ENCODE measurements at places on chromosomes 13 and 19.
A peak's percentile ranks its signal among the peaks of the same experiment; 100 is the strongest.

- no peak for DNase-seq
Observed at GRCh38 chr13:82681535-82681934, 1200.7 kb downstream of the SLITRK1 start.

DNA sequence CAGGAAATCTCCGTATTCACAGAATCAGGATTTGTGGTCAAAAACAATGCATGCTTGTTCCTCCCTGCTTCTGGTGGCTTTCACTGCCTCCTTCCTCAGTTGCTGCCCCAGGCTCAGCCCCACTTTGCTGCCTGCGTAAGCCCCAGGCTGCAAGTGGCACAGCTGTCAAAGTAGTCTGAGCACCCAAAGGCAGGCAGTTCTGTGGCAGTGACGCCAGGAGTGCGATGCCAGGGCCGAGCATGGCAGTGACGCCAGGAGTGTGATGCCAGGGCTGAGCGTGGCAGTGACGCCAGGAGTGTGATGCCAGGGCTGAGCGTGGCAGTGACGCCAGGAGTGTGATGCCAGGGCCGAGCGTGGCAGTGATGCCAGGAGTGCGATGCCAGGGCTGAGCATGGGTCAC, 77.3 kb upstream of the GPR183 start:
- no peak for DNase-seq

DNA sequence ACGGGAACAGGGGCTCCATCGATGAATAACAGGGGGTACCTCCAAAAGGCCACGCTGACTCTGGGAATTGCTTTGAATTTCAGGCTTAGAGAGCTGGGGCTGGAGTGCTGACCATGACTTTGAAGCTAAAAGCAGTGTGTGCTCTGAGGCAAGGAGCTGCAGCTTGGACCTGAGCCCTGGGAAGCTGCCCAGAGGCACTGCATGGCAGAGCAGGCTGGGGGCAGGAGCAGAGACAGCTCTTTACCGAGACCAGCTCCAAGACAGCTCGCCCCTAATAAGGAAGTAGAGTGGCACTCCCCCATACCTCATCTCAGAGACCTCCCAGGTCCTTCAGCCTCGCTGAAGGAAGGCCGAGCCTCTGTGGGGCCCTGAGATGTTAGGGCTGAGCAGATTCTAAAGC, 200.2 kb downstream of the COL4A1 start:
- no peak for DNase-seq

- no peak for DNase-seq
Observed at GRCh38 chr19:19026299-19026971, 6.9 kb downstream of the SUGP2 start.

DNA sequence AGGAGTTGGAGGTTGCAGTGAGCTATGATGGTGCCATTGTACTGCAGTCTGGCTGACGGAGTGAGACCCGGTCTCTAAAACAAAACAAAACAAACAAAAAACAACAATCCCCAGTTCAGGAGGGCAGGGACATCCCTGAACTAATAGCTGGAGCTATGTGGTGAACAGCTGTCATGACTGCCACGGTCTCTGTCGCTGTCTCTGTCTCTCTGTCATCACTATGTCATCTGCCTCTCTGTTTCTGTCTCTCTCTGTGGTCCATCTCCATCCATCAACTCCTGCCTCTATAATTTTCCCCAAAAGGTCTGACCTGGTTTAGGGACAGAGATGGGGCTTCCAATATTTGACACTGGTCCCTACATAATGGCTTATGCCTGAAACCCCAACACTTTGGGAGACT, 7.4 kb downstream of the ITPKC start:
- DNase-seq, result no peak

- DNase-seq, result no peak
Observed at GRCh38 chr13:113585896-113586295, 1.3 kb downstream of the TFDP1 start.

DNA sequence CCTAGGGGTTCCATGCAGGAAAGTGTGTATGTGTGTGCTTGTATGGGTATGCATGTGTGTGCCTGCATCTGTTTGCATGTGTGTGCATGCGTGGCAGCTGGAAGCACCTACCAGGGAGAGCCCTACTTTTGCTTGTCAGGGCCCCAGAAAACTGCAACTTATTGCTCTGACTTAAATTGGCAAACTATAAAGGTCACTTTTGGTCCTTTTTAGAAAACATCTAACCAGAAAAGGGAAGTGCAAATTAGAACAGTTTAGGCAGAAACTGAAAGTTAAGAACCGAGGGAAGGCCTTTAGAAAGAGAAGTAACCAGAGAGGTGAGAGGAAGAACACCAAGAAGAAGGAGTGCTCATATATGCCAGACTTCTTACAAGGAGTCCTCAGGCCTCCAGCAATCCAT, 32.5 kb downstream of the DLEU7 start:
- DNase-seq, result no peak

- DNase-seq, result no peak
Observed at GRCh38 chr19:55677572-55678028, 2.6 kb downstream of the EPN1 start.

- no peak for DNase-seq
Observed at GRCh38 chr13:64127856-64128255, 2712.2 kb upstream of the PCDH20 start.

DNA sequence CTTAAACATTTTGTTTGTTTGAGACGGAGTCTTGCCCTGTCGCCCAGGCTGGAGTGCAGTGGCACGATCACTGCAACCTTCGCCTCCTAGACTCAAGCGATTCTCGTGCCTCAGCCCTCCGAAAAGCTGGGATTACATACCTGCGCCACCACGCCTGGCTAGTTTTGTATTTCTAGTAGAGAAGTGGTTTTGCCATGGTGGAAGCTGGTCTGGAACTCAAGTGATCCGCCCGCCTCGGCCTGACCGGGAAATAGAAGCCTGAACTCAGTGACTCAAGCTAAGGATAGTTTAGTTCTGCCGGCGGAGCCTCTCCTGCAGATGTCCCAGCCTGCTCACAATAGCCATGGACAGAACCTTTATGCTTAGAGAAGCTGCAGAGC, 53.0 kb upstream of the ZNF254 start:
- no peak for DNase-seq

DNA sequence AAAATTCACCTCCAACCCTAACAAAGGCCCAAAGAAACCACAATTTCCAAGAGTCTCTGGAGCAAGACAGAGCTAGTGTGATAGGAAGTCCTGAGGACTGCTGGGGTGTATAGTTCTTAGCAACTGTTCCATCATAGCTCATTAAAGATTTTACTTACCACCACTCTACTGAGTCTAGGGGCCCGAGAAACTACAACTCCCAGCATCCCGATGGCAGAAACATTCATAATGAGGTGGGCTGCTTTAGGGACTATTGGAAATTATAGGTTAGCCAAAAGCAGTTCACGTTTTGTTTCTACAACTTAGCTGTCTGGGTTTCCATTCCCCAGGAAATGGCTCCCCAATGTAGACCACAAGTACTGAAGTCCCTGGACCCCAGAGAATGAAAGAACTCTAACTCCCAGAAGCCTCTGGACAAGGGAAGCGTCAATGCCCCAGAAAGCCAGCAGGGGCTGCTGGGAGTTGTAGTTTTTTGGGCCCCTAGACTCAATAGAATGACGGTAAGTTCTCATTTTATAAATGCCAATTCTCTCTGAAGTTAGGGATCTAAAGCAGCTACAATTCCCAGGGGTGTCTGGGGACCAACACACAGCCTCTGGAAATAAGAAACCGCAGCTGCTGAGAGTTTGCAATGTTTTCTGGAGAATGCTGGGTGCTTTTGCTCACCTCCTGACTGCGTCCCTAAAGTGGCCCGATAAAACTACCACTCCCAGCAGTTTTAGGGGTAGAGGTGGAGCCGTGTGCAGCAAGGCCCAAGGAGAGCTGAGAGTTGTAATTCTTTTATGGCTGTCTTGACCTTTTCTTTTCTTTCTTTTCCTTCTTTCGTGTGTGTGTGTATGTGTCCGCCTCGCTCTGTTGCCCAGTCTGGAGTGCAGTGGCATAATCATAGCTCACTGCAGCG, 11.1 kb downstream of the FTL start:
- DNase-seq, result no peak

GRCh38 chr13:43305416-43305815, 282.0 kb downstream of the DNAJC15 start:
- DNase-seq, result no peak

GRCh38 chr13:103157434-103158145, 91.4 kb upstream of the SLC10A2 start:
- no peak for DNase-seq

DNA sequence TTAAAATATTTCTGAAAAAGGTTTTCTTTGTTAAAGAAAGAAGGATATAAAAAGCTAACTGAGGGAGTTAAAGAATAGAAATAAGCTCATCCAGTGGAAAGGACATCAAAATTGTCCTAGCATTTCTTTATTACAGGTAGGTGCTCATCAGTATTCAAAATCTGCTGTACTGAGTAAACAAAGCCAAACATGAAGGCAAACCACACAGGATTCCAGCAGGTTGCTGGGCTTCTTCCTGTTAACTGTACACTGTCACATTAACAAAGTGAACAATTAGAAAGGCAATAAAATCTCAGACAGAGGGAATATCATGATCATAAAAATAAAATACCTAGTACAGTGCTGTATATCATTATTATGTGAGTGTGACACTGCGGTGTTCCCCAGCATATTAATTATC, 1541.0 kb downstream of the SLITRK5 start:
- DNase-seq, result no peak

DNA sequence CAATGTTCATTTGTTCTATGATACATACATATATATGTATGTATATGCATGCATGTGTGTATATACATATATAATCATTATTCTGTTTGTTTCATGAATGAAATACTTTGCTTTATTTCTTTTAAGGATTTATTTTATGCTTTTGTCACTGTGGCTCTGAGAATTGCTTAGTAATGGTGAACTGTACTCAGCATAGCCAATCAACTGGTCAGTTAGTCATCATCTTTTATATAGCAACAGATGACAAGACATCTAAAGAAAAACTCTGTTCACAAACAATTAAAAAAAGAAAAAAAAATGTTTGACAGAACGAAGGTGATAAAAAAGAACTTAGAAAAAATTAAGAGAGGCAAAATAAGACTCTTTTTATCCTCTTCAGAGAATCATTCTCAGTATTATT, 1440.3 kb downstream of the PCDH9 start:
- DNase-seq, result no peak

GRCh38 chr13:83471011-83471410, 411.3 kb downstream of the SLITRK1 start:
- no peak for DNase-seq

- DNase-seq, result no peak
Observed at GRCh38 chr19:57803594-57804325, 11.0 kb downstream of the ZNF552 start.

- peak; percentile 45 for DNase-seq
Observed at GRCh38 chr19:991174-991931, 7.2 kb downstream of the WDR18 start.

GRCh38 chr13:26561651-26562511, 4.4 kb downstream of the WASF3 start:
- DNase-seq, result no peak

Data from activated T-helper 9 cell treated with anti-CD3 and anti-CD28 coated beads, Interleukin-2, amount 50 U/mL, for 16 hours (primary cell).